ENCODE measurements at places on chromosomes 13 and 19.

DNA sequence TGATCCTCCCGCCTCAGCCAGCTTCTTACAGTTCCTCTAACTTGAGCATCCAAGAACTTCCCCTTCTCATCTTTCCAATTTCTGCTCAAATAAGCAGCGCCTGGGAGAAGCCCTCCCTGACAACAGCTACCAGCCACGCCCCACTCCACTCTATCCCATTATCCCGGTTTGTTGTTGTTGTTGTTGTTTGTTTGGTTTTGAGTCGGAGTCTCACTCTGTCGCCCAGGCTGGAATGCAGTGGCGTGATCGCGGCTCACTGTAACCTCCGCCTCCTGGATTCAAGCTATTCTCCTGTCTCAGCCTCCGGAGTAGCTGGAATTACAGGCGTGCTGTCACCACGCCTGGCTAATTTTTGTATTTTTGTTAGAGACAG is 822 bp upstream of the PTPRS start:
- no peak for DNase-seq

GRCh38 chr13:98401934-98402333 is 175.0 kb downstream of the STK24 start:
- no peak for DNase-seq

DNA sequence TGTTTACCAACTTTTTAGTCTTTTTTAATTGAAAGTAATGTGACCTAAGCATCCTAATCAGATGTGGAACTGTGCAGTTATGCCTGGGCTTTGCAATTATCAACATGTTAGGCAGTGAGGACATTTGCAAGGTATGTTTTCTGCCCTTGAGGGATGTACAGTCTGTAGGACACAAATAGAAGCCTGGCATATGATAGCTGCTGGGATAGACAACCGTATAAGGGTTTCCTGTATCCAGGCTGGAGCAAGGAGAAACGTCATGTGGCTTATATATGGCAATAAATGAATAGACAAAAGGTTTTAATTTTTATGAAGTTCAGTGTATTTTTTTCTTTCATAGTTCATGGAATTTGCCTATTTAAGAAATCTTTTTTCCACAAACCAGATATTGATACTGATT is 2.0 kb upstream of the VPS36 start:
- no peak for DNase-seq

GRCh38 chr19:35132254-35132653 is 2.6 kb downstream of the LGI4 start:
- DNase-seq = no peak

GRCh38 chr19:12750851-12751250 is 740 bp upstream of the BEST2 start:
- no peak for DNase-seq
